ENCODE measurements at places on chromosomes 5 and 9. TPM values are rescaled to one million over a fixed set of nuclear protein-coding genes. Genes with fewer than 3 reads are reported as not detected.

DNA sequence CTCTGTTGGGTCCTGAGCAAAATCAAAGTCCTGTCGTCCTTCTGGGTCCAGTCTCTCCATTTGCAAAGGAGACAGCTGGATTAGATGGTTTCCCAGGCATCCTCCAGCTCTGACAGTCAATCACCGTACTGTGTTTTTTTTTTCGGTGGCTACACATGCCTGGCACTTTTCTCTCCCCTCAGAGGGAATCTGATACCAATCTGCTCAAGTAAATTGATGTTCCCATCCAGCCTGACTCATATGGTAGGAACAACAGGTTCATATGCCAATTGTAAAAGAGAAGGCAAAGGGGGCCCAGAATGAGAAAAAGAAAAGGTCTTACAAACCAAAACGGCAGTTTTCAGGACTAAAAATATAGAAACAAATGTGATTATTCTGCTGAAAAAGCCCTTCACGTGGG is 1.2 kb downstream of the FBXO10 start:
- DNase-seq: no peak

DNA sequence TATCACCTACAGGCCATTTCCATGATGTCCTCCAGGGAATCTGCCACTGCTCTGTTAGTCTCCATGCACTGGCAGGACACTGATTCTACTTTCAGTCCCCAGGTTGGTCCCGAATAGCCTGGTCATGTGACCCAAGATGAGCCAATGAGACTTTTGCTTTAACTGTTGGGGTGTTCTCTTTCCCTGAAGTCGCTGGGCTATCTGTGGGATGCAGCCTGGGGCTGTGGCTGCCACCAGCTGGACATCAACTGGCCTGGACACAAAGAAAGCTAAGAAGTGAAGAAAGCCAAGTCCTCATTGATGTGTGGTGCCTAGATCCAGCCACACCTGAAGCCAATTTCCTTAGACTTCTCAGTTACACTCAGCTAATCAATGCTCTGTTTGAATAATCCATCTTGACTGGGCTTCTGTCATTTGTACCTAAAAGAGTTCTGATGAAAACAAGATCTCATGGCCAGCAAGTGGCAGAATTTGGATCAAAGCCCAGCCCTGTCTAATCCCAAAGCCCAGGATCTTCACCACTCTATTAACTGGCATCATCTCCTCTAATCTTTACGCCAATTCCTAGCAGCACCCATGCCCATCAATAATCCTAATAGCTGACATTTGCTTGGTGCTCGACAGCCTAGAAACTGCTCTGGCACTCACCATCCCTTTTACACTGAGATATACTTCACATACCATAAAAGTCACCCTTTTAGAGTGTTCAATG is 37.0 kb downstream of the SH3PXD2B start:
- DNase-seq: no peak

DNA sequence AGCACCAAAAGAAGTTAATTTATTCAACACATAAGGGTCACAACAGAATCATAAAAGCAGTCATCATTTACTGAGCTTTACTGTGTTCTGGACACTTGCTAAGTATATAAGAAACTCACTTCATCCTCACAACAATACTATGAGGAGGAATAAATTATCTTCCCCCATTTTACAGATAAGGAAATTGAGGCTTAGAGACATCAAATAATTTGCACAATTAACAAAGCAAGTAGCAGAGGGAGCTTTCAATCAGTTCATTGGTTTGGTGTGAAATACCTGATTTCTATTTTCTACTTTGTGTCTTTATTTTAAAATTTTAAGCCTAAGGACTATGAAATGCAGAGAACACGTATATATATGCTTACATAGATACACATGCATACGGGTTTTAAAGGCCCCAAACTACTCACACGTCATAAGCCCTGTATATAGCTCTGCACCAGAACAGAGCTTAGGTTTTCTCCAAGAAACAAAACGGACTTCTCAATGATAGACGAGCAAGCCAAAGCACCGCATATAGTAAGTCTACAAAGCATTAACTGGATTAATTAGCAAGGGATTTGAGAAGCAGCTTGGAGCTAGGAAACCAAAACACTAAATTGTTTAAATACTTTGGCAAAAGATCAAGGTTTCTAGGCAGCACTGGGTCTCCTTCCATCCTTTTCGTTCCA is 95.6 kb downstream of the DENND1A start:
- peak; percentile 14 for DNase-seq

GRCh38 chr9:132447346-132447745 is 37.3 kb downstream of the CFAP77 start:
- no peak for DNase-seq

IL4 gene
- not detected for total RNA-seq

GRCh38 chr5:100584069-100584468 is 48.9 kb downstream of the FAM174A start:
- DNase-seq: no peak

NREP gene
- 193 TPM for total RNA-seq

CER1 gene
- not detected for total RNA-seq

TRIM7 gene
- total RNA-seq: 16.1 TPM

NPM1 gene
- total RNA-seq: 785 TPM

GRCh38 chr9:104238668-104239067 is 144.6 kb downstream of the SMC2 start:
- no peak for DNase-seq

TAS2R1 gene
- total RNA-seq: not detected

DNA sequence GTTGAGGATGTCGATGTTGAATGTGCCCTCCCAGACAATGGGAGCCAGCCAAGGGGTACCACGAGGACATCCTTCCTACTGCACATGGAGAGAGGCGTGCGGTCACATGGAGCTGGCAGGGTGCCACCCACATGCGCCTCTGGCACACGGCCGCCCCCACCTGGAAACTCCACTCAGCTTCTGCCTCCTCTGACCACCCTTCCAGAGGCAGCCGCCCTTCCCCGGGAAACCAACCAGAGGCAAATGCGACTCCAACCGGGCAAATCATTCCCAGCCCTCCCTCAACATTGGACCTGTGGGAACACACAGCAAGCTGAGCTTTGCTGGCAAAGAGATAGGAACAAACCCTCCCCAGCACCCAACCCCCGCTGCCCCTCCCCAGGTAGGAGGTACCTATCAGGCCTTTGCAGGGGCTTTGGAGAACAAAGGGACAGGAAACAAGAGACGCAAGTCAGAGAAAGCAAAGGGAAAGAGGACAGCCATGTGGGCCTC is 17.5 kb downstream of the ABO start:
- DNase-seq: no peak

DNA sequence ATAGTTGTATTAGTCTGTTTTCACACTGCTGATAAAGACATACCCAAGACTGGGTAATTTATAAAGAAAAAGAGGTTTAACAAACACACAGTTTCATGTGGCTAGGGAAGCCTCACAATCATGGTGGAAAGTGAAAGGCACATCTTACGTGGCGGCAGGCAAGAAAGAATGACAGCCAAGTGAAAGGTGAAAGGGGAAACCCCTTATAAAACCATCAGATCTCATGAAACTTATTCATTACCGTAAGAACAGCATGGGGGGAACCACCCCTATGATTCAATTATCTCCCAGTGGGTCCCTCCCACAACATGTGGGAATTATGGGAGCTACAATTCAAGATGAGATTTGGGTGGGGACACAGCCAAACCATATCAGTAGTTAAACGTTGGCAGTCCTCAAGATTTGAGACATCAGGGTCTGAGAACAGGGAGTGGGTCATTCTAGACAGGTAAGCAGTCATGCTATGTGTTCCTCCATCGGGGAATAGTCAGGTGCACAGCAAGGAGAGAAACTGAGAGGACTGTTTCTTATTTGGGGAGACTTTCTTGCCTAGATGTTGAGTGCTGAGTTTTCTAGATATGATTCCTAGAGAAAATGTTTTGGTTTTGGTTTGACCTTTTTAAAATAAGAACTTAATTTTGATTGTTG is 45.8 kb upstream of the ENTREP1 start:
- no peak for DNase-seq

DNA sequence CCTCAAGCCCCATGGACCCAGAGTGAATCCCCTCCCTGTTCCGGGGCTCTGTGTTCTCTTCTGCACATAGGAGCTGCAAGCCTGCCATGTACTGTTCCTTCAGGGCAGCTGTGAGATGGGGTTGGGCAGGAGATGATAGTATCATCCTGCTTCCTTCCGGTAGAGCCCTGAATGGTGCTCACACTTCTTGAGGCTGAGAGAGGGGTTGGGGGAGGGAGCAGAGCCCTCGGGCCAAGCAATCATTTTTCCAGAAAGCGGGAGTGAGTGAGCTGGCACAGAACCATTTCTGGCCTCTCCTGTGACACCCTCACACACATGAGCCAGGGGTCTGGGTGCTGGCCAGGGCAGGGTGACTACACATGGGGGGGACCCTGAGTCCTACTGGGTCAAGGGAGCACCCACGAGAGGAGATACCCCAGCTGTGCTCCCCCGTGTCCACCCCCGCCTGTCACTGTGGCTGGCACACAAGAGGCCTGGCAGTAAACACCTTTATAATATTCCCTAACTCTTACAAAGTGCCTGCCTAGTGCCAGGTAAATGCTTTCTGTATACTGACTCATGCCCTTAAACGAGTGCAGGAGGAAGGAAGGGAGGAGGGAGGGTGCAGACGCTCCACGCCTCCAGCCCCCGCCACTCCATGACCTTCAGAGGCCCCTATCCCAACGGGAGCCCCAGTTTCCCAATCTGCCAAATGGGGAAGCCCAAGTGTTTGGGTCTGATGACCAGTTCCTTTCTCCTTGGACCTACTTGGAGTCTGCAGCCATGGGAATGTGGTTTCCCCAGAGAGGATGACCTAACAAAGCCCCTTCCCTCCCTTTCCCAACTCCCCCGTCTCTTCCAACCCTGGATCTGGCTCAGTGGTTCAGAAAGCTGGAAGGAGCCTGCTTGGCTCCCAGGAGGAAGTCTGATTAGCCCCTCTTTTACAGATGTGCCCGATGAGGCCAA is 15.5 kb downstream of the AKNA start:
- DNase-seq: peak; percentile 87

FOXD4 gene
- not detected for total RNA-seq

GRCh38 chr5:25006237-25006636 is 361.5 kb upstream of the CDH10 start:
- DNase-seq: no peak

GRCh38 chr5:122498163-122498562 is 186.1 kb downstream of the SNCAIP start:
- DNase-seq: no peak

IL7R gene
- 1.6 TPM for total RNA-seq

CWC27 gene
- total RNA-seq: 12.6 TPM

DNA sequence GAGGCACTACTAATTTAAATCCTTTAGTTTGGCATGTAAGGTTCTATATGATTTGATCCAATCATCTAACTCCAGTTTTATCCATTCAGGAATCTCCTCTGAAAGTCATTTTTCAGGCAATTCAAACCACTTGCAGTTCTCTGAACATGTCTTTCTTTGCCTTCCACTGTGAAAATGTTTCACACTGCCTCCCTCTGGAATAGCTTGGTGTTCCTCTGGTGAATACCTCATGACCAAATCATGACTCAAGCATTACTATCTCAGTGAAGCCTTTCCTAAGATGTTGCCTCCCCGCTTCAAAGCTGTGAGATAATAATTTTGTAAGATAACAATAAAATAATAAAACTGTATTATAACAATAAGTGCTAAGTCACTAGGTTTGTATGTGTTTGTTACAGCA is 981.1 kb downstream of the DTWD2 start:
- no peak for DNase-seq

All from RPMI7951 (cell line).